ENCODE measurements at places on chromosomes 13 and 19.

GRCh38 chr19:44737238-44738071 is 11.1 kb upstream of the BCL3 start:
- no peak for DNase-seq

GRCh38 chr13:28147495-28147894 is 9.2 kb downstream of the PAN3 start:
- DNase-seq, result no peak

GRCh38 chr19:53511933-53512374 is 26.0 kb upstream of the ZNF331 start:
- DNase-seq, result peak; percentile 63

DNA sequence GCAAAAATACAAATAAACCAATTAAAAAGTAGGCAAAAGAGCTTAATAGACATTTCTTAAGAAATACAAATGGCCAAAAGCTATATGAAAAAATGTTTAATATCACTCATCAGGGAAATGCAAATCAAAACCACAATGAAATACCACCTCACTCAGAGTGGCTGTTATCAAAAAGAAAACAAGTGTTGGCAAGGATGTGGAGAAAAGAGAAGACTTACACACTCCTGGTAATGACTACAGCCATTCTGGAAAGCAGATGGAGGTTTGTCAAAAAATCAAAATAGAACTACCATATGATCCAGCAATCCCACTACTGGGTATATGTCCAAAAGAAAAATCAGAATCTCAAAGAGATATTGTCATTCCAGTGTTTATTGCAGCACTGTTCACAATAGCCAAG is 223.5 kb upstream of the SLC10A2 start:
- no peak for DNase-seq

GRCh38 chr19:19459707-19460251 is 54.3 kb downstream of the GATAD2A start:
- DNase-seq, result no peak

DNA sequence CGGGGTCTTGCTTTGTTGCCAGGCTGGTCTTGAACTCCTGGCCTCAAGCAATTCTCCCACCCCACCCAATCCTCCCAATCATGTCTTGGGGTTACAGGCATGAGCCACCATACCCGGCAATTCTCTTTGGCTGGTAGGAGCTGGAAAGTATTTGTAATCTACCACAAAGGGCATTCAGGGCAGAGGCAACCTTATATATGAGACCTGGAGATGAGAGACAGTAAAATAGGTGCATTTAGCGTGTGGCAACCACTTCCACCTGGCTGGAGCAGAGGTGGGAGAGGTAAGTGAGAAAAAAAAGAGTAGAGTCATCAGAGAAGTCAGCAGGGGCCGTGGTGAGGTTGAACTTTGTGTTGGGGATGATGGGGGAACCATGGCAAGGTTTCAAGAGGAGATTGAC is 36.8 kb downstream of the VAV1 start:
- no peak for DNase-seq

- no peak for DNase-seq
Measured at GRCh38 chr19:40381321-40381720, 8.7 kb downstream of the HIPK4 start.

GRCh38 chr13:106536244-106537034 is 977 bp upstream of the EFNB2 start:
- DNase-seq, result peak; percentile 82

DNA sequence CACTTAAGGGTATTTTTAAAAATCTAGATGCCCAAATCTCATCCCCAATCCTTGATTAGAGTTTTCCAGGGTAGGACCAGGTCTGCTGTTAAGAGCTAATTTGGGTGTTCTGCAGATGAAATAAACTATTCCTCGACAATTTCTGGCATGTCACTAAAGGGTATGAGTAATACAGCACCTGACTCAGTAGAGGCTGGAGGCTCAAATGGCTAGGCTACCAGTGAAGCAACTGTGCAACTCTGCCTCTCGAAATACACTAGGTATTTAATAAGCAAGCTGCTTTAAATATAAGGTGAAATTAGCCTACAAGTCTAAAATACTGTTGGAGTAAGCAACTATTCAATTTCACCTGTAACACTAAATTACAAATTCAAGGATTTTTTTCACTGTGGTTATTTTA is 1.5 kb downstream of the RNF6 start:
- DNase-seq, result no peak

DNA sequence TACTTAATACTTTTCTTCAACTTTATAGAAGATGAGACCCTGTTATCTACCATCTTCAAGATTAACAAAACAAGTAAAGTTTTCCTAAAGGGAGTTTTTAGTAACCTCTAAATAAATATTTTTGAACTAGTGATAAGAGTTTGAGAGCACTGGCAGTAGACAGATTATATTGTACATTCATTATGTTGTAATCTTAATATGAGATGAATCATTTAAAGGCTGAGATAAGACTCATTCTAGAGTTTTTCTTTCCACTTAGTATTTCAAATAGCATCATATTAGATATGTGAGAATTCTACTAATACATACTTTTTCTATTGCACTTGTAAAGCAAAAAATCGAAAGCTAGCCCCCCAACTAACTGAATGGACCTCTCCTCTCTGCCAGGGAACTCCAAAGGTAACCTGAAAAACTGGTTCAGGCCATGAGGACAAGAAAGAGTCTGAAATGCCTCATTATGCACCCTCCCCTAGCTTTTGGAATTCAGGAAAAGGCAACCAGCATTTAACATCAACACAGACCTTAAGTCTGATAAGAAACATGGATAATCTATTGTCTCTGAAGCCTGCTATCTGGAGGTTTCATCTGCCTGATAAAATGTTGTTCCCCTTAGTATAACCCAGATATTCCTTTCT is 875.4 kb upstream of the SLC10A2 start:
- no peak for DNase-seq

- no peak for DNase-seq
Measured at GRCh38 chr19:36685835-36686234, 1.6 kb upstream of the ZNF567 start.

- DNase-seq, result no peak
Measured at GRCh38 chr13:113116871-113117271, 5.7 kb upstream of the F10 start.

- DNase-seq, result no peak
Measured at GRCh38 chr19:45468159-45468651, 409 bp downstream of the FOSB start.

DNA sequence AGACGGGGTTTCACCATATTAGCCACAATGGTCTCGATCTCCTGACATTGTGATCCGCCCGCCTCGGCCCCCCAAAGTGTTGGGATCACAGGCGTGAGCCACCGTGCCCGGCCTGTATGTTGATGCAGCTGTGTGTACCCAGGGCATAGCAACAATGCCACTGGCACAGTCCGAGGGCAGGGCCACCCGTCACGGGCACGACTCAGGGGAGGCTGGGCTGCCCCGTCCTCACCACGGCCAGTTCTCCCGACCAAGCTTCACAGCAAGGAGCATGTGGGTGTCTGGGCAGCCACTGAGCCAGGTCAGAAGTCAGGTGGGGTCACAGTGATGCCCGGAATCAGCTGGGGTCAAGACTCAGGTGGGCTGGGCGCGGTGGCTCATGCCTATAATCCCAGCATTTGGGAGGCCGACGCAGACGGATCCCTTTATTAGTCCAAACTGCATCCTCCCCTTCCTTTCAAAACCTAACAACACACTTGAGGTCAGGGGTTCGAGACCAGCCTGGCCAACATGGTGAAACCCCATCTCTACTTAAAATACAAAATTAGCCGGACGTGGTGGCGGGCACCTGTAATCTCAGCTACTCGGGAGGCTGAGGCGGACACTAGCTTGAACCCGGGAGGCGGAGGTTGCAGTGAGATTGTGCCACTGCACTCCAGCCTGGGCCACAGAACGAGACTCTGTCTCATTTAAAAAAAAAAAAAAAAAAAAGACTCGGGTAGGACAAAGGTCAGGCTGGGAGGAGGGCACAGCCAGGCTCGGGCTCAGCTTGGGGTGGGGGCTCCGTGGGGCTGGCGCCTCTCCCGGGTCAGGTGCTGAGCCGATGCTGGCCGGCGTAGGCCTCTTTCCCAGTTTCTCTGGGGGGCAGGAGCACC is 1.2 kb upstream of the CDC34 start:
- DNase-seq, result no peak

GRCh38 chr13:107271227-107271626 is 703.3 kb upstream of the ARGLU1 start:
- DNase-seq, result peak; percentile 33

DNA sequence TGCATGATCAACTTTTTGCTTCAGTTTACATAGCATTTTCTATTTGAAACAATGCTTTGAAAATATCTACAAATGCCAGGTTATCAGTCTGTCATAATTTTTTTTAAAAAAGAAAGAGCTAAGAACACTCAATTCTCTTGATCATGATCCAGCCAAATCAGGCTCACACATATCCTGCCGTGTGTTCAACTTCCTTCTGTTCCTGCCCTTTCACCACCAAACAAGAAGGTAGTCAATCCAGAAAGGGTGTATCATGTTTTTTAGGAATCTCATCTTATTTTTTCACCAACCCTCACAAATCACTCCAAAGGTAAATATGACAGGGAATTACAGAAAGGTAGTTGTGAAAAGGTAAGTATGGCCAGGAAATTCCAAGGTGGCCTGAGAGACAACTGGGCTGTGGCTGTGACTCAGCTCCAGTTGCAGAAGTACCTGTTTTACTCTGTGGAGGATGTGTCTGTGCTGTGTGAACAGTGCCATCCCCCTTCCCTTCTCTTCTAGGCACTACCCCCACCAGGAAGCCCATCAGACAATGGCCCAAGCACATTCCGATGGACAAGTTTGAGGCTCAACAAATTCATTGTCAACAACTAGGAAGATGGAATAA is 138.8 kb upstream of the GJB6 start:
- DNase-seq, result no peak

GRCh38 chr13:19587635-19588300 is 26.4 kb upstream of the TPTE2 start:
- no peak for DNase-seq

GRCh38 chr19:28010656-28011055 is 1202.3 kb downstream of the UQCRFS1 start:
- no peak for DNase-seq

GRCh38 chr13:106110241-106110855 is 425.1 kb downstream of the EFNB2 start:
- no peak for DNase-seq

GRCh38 chr13:79226938-79227337 is 179.1 kb downstream of the RBM26 start:
- no peak for DNase-seq

DNA sequence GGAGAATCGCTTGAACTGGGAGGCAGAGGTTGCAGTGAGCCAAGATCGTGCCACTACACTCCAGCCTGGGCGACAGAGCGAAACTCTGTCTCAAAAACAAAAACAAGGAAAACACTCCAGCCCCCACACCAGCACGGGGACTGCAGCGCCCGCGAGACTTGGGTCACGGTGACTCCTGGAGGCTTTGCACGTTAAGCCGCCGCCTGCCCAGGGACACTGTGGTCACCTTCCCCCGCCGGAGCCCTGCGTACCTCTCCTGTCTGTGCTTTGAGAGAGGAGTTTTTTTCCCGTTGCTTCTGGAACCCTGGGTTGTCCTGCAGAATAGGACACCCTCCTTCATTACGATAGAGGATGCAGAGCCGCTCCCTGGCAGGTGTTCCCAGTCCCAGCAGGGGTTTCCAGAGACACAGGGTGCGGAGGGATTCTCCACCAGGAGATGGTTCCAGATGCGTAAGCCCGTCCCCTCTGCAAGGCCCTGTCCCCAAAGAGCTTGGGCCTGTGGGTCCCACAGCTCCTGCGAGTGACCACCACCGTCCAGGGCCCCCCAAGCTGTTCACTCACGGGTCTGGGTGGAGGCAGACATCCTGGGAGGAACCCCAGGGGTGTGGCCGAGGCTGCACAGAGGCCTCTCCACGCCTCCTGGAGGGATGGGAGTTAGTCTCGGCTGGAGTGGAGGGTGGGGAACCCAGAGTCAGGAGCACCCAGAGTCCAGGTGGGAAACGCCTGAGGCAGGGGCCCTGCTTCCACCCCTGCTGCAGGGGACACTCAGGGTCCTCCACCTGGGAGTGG is 42.8 kb upstream of the NDUFS7 start:
- DNase-seq, result no peak

DNA sequence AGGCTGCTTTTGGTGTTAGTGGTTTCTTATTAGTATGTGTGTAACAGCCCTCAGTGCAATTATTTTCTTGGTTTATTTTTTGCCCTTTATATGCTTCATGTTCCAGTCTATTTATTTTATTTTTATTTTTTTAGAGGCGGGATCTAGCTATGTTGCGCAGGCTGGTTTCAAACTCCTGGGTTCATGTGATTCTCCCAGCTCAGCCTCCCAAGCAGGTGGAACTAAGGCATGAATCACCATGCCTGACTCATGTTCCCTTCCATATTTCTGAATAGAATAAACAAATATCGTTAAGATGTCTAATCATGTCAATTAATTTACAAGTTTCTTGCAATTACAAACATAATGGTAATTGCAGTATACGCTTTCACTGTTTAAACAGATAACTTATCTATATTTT is 11.7 kb downstream of the SKA3 start:
- DNase-seq, result no peak

DNA sequence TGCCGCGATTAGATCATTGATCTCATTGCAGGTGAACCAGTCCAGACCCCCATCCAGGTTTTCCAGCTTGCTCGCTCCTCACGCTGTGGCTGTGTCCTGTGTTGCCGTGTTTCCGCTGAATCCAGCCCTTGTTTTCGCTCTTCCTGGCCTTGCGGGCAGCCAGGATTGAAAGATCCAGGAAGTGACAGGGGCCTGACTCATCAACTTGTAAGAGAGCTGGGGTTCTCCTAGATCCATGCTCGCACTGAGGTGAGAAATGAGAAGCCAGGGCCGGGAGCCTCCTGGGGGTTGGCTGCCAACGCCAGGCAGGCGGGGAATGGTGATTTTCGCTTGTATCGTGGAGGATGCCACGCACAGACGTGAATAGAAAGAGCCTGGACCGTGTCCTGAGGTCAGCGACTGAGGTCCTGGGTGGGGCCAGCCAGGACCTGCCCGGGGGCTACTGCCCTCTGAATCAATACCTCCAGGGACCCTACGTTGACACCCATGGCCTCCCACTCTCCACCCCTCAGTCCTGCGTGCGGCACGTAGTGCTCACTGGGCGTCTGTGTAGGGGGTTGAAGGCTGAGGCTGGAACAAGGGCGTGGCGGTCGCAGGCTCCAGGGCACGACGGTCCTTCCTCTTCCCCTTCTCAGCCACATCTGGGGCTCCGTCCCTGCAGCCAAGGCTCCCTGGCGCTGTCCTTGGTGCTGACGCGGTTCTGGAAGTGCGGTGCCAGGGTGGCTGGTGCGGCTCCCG is 7.3 kb upstream of the PTPRH start:
- peak; percentile 84 for DNase-seq

DNA sequence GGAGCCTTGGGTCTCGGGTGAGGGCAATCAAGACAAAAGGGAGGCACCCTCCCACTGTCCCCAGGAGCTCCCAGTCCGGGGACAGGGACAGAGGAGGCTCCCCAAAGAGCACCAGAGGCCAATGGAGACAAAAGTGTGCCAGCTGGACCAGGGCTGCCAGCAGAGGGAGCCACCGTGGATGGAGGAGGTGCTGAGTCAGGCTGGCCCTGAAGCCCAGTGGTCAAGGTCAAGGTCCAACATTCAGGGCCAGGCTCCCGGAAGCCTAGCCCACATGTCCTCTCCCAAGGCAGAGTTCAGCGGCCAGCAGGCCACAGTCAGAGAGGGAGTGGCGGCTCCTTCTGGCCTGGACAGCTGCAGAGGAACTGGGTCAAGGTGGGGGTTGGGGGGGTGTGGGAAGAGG is 8.4 kb downstream of the COL5A3 start:
- DNase-seq, result no peak

Measured in NT2/D1 (cell line).